ENCODE measurements at places on chromosomes 2 and 18.

- DNase-seq, result no peak
Observed at GRCh38 chr2:60441800-60442199, 111.7 kb downstream of the BCL11A start.

DNA sequence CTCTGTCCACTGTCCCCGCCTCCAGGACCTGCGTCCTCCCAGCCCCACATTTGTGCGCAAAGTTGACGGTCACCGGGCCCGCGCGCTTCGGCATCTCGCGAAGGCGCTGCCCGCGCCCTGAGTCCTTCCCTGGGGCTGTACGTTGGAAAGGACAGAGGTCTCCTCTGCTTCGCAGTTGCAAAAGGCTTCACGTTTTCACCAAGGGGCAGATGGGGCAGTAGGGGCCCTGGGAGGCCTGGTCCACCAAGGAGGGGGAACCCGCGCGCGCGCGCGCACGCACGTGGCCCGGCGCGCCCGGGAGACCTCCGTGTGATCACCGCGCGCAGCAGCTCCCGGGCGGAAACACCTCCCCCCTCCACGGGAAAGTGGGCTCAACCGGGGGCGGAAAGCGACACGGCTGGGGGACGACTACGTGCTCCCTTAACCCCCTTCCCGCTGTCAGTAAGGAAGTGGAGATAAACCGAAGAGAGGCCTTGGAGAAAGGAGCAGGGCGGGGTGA is 21.9 kb downstream of the TEX44 start:
- DNase-seq, result no peak

GRCh38 chr2:103159018-103159417 is 397.2 kb downstream of the TMEM182 start:
- no peak for DNase-seq

- no peak for DNase-seq
Observed at GRCh38 chr18:22282311-22283115, 113.1 kb downstream of the GATA6 start.

DNA sequence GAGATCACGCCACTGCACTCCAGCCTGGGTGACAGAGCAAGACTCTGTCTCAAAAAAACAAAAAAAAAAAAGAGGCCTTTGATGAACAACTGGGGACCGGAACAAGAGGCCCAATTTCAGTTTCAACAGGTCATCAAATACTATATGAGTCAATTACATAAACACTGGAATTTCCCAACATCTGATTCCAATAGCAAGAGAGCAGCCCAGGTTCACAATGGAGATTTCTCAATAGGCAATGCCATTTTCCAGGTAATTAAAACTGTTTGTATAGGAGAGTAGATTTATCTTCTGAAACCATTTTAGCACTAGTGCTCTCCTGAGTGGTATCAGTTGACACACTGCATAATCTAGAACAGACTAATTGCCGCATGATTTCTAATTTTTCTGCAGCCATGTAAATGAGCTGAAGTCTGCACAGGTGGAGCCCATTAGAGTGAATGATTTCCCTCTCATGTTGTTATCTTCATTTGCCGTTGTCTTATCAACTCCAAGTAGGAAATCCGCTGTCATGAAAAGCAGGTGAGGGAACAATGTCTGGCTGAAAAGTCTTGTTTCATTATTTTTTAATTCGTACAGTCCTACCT is 264.1 kb upstream of the MEIS1 start:
- DNase-seq, result no peak

DNA sequence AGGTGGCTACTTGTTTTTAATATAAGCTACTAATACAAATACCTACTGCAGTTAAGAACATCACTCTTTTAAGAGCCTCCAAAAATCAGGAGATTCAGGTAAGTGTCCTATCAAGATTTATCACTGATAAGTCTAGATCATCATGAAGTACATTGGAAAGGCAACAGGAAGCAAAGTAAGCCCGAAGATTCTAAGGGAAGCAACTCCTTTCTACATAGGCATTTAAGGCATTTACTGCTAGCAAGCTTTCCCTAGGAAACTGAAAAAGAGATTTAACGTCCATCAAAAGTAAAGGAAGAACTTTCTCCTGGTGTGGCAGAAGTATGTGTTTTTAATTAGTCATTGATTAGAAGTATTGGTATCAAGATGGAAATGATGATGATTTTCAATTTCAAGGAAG is 3.7 kb downstream of the STK17B start:
- no peak for DNase-seq

DNA sequence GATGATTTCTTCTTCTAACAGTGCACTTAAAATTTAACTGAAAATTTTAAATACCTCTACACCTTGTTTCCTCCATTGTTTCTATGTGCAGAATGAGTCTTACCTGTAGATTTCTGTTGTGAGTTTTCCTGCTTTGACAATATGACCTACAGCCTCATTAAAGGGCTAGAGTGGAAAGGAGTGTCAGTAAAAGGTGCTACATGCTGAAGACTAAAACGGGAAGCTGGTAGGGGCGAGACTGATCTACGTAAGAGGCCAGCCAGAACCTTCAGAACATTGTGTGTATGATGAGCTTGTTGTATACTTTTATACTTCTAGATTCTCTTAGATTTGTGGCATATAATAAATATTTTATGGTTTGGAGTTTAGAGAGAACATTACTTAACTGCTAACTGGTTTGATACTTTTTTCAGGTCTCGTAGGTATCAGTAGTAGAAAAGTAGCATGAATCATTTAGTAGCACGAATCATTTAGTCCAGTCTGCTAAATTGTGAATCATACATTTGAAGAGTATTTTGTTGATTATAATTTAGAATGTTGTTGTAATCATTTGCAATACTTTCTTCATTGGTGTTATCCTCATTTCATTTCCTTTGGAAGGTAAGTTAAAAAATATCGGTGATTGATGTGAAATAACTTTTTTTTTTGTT is 14.3 kb downstream of the INSIG2 start:
- DNase-seq, result no peak

DNA sequence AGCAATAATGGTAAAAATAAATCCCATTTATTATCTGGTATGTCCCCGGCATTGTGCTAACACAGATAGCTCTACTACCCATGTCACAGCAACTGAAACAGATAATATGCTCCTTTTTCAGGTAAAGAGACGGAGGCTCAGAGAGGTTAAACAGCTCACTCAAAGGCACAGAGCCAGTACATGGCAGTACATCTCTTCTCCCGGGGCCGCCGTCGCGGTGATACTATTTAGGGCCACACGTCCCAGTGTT is 693 bp upstream of the PDK1 start:
- peak; percentile 28 for DNase-seq

- peak; percentile 2 for DNase-seq
Observed at GRCh38 chr2:18178736-18179349, 300.4 kb downstream of the KCNS3 start.

All from NCI-H2107 (cell line).